Activated CD4-positive, alpha-beta T cell treated with anti-CD3 and anti-CD28 coated beads for 24 hours (primary cell): ENCODE measurements at places on chromosomes 2 and 18.

- DNase-seq = no peak
These were observed at the start of gene FIGLA for GRCh38 chr2:70790136-70790828. FIGLA (minus strand) TSS chr2:70790643; CDS start chr2:70790638, 5 bp downstream.

GRCh38 chr2:50694798-50695197, 337.1 kb downstream of the NRXN1 start:
- no peak for DNase-seq

DNA sequence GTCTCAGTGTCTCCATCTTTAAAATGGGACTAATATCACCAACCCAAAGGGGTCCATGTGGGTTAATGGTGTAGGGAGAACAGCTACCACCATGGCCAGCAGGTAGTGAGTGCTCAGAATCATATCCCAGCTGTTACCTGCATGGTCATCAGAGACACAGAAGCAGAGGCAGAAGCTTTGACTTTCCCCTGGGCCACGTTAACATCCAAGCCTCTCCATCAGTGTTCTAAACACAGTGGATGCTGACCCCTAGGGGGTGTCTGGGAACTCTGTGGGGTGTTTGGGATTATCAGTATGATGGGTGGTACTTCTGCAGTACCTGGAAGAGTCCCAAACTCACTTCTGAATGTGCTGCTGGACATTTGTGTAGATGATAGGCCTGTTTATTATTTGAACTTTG, 93.6 kb downstream of the GYPC start:
- no peak for DNase-seq

GRCh38 chr18:27942706-27943105, 234.2 kb downstream of the CDH2 start:
- no peak for DNase-seq

GRCh38 chr2:239882331-239882732, 142.8 kb downstream of the NDUFA10 start:
- DNase-seq = peak; percentile 40

DNA sequence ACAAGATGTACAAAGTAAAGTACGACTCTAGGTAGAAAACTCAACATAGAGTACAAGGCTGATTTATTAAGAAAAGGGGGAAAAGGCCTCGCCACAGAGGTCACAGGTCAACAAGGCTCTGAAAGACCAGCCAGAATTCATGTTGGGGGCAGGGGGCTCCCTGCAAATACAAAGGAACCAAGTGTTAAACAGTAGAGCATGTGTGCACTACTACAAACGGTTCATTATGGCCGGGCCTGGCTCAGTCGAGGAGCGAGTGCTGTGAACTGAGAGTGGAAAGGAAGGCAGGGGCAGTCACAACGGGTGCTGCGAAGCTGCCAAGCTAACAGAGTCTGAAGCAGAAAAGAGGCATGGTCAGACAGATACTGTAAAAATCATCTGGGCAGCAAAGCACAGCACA, 77.1 kb downstream of the MBOAT2 start:
- DNase-seq = no peak

GRCh38 chr2:240595381-240596079, 9.0 kb downstream of the CAPN10 start:
- no peak for DNase-seq

DNA sequence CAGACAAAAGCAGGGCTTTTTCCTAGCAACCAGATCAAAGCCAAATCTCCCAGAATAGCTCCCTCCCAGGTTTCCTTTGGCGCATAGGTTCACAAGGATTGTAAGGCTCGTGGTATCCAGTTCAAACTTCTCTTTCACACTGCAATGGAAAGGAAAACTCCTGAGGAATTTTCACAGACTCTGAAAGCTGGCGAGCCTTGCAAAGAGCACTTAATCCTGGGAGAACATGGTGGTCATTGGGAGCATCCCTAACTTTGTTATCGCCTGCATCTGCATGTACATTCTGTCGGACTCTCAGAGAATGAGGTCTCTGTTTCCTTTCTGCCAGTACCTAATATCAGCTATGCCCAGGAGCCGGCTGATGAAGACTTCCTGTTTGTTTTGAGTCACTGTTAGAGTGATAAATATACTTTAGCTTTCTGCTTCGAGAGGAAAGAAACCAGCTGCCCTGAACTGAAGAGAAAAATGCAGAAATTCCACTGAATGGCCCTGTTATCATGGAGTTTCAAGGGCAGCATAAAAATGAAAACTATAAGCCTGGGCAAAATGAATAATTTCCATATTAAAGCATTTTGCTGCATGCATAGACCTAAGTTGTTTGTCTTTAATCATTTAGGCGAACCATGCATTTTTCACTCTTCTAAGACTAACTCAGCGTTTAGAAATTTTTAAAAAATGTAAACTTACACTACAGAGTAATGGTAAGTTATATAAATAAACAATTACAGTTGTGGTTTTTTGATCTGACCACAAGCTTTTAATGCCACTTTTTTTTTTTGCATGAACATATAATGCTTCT, 76.4 kb upstream of the ZEB2 start:
- no peak for DNase-seq

DNA sequence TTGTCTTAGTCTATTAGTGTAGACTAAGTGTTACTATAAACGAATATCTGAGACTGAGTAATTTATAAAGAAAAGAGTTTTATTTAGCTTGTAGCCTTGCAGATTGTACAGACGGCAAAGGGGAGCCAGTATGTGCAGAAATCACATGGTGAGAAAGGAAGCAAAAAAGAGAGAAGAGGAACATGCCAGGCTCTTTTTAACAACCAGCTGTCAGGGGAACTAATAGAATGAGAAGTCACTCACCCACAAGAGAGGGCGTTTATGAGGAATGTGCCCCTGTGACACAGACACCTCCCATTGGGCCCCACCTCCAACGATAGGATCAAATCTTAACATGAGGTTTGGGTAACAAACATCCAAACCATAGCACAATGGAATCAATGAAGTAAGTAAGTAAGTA, 20.6 kb upstream of the ZNF804A start:
- DNase-seq = no peak

GRCh38 chr2:200353874-200354273, 47.4 kb downstream of the SPATS2L start:
- no peak for DNase-seq

- no peak for DNase-seq
These were observed 70.8 kb downstream of the ABI2 start for GRCh38 chr2:203399031-203399430.

DNA sequence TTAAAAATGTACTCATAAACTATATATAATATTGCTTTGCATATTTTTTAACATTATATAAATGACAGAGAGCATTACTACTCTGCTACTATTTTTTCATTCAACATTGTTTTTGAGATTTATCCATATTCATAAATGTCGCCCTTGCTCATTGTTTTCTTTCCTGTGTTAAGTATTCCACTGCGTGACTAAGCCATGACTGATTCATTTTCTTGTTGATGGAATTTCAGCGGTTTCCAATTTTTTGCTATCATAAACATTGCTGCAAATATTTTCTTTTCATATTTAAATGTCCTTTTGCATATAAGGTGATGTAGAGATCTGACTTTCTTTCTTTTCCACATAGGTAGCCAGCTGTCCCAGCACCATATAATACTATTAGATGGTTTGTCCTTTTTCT, 57.6 kb downstream of the SFXN5 start:
- no peak for DNase-seq

- no peak for DNase-seq
These were observed 60.4 kb downstream of the ARL4C start for GRCh38 chr2:234436482-234436837.

- DNase-seq = no peak
These were observed 109.1 kb downstream of the CDK15 start for GRCh38 chr2:201915446-201915845.

DNA sequence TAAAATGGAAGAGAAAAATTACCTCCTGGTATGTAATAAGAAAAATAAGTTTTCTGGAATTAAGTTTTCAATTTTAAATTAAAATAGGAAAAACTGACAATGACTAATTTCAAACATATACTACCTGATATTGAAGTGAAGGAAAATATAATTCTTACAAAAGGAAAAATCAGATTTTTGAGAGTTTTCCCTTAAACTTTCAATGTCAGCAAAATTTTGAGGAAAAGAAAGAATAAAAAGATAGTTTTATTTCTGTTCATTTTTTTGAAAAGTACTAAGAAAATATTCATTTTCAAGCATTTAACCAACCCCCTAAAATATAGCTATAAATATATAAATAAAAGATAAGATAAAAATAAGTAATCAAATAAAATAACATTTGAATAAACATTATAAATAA, 87.1 kb downstream of the TMX3 start:
- DNase-seq = no peak

- DNase-seq = no peak
These were observed 16.6 kb downstream of the RBMS1 start for GRCh38 chr2:160477032-160477431.

GRCh38 chr18:36901277-36901701, 72.4 kb downstream of the KIAA1328 start:
- DNase-seq = no peak

DNA sequence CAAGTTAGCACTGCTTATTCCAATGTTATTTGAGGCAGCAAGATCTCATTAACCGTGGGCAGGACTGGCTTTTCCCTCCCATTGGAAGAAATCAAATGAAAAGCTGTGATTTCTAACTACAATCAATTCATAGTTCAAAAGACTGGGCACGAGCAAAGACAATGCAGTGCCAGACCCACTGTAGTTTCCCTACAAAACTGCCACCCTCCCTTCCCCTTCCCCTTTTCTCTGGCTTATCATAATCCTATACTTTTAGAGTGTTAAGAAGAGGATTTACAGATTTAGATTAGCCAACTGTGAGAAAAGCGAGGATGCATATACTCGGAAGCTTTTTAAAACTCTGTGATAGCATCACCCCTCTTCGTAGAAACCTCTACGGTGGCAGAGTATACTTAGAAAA, 260.4 kb downstream of the STK39 start:
- no peak for DNase-seq

DNA sequence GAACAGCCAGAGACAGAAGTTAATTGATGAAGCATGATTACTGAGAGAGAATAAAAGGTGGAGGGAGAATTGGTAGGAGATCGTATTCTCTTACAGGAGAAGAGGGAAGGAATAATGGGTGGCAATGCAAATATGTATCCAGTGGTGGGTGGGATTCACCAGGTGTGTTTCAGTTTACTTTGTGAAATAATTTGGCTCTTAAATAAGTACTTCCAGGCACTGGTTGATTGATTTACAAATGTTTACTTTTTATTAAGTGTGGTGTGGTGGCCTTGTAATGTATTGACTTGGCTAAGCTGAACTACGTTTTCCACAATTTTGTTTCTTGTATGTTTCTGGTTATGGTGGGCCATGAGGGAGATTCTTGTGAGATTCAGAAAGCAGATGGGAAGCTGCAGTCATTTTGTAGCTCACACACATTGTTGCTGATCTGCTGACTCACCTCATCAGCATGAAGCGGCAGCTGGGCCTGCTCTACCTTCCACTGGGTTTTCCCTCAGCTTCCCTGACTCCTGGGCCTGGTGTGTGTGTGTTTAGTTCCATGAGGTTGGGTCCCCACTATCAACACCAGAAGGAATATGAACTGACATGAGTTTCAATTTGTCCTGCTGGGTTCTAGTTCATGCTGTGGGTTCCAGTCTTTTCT, 32.6 kb downstream of the MYL12B start:
- DNase-seq = no peak

DNA sequence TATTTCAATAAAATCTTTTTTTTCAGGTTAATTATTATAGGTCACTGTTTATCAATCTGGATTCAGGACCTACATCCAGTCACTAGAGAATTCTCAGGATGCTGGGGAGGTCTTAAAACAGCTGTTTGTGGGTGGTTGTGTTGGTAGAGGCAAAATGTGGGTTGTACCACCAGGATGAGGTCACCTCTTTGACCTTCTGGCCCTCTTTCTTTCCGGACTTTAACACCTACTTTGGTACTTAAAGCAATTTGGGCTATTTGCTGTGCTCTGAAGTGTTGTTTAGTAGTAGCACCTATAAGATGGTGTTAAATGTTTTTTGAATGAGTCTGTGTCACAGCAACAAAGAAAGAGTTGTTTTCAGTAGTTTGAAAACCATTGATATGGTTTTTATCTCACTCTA, 14.6 kb downstream of the EML4 start:
- DNase-seq = no peak

DNA sequence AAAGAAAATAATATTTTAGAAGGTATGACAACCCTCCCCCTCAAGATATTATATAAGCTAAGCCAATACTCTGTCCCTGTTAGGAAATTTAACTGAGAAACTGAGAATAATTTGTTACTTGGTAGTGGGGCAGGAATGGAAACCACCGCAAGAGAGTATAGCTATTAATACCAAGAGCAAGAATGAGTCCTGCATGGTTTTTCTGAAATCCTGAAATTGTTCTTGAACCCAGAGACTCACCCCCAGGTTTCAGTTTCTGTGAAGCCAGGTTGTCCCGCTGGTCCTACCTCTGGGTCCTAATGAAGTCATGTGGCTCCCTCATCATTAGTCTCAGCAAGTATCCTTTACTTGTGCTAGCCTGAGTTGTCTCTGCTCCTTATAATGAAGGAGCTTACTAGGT, 671.0 kb upstream of the ACVR2A start:
- DNase-seq = no peak

DNA sequence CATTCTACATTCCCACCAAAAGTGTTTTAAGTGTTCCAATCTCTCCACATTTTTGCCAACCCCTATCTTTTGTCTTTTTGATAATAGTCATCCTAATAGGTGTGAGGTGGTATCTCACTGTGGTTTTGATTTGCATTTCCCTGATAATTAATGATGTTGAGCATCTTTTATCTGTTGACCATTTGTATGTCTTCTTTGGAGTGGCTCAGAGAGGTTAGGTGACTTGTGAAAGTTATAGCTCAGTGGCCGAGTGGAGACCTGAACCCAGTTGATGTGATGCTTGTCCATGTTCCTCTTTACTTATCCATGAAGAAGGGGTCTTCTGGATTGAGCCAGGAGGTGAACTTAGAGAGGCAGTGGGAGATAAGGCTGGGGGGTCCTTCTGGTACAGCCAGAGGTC, 78.8 kb downstream of the DDX1 start:
- DNase-seq = no peak

- no peak for DNase-seq
These were observed 108.2 kb upstream of the SMAD2 start for GRCh38 chr18:48038636-48039035.

DNA sequence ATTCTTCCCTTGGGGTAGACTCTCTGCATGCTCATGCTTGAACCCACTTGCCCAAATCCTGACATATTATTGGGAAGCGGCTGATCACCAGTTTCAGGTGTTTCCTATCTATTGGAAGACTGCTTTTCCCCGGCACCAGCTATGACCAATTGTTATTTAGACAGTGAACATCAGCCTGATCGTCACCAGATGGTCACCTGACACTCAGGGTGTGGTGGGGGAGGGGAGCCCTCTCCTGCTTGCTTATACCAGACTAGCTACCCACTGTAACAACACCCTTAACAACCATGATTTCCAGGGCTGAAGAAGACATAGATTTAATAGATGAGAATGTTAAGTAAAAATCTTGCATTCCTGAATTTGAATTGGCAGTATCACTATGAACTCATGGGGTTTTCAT, 44.3 kb downstream of the RBM43 start:
- DNase-seq = no peak

DNA sequence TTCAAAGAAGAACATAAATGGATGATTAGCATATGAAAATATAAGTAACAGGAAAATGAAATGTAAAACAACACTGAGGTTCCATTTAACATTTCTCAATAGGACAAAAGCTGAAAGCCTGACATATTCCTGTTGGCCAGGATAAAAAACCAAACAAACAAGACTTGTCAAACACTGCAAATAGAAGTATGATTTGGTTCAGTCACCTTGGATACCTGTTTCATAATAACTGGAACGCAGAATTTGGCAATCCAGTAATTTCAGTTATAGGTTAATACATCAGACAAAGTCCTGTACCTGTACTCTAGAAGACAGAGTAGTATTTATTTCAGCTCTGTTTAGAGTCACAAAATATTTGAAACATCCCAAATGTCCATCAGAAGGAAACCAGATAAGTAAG, 16.5 kb upstream of the EVA1A start:
- DNase-seq = no peak

- DNase-seq = no peak
These were observed 36.5 kb upstream of the ARMC9 start for GRCh38 chr2:231161877-231162329.
